CD4-positive, alpha-beta T cell treated with Interleukin-21 for 1 hour (primary cell): ENCODE measurements at places on chromosomes 7 and 10.
A peak's percentile ranks its signal among the peaks of the same experiment; 100 is the strongest.

DNA sequence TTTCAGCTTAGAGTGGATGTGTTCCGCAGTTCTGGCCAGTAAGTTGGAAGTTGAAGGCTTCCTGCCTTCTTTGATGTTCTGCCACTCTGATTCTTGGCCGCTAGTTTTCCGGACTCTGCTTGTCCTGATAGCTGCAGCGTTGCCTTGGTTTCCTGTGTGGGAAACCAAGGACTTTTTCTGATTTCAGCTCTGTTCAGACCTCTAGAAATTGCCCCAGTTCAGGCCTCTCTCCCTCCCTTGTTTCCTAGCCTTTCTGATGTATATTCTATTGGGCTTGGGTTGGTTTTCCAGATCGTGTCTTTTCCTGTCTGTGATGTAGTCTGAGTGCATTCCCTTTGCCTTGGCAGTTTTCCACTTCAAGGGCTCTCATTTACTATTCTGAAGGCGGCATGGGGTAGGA lies 318.7 kb downstream of the BBS9 start:
- no peak for DNase-seq

DNA sequence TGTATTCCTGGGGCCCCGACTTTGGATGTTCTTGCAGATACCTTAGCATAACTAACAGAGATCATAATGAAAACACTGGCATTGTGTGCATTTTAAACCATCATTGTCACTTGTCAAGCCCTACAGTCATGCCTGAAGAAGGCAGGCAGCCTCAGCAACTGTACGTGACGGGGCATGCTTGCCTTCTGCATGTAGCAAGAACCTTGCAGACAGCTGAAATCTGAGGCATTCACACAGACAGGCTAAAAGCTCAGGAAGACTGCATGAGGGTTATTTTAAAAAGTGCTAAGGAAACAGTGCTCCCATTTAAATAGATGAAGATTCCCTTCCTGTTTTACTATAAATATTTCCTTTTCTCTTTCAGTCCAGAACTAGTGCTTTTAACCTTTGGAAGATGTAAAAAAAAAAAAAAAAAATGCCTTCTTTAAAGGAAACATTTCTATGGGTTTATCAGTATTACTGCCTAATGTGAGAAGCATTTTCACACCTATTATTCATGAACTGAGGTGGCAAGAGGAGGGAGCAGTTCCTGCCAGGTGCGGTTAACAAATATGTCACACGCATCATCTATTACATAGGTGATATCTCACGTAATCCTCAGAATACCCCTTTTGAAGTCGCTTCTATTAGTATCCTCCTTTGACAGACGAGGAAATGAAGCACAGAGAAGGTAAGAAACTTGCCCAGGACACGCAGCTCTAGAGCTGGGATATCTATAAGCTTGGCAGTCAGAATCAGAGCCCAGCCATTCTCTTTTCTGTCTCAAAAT lies 88.1 kb downstream of the PRKCQ start:
- peak; percentile 82 for DNase-seq

DNA sequence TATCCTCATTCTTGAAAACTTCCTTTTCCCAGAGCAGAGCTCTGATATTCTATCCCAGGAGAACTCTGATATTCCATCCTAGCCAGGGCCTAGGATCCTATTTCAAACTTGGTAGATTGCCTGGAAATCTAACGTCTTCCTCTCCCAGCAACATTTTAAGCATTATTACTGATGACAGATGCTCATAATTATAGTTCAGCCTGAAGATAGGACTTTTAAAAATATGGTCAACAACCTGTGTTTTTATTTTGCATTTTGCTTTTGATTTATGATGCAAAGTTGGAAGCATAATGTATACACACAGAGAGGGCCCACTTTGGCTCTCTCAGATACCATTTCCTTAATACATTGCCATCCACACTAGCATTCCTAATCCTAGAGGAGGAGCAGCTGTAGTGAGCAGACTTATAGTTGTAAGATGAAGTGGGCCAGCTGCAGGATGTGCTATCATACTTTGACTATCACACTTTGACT lies 457.4 kb upstream of the TPK1 start:
- DNase-seq, result no peak

DNA sequence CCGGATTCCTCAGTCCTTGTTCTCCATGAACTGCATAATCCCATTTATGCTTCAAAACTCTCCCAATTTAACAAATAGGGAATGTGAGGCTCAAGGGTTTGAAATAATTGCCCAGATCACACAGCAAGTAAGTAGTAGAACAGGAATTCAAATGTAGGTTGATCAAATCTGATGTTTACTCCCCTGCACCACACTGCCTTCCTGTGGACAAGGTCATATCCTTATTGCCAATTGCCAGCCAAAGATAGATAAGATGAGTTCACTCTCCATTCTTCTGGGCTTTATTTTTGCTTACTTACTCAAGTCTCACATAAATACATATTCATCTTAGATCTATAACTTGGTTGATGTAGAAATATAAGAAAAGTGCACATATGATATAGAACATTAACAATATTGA lies 435.2 kb upstream of the ETV1 start:
- DNase-seq, result no peak

DNA sequence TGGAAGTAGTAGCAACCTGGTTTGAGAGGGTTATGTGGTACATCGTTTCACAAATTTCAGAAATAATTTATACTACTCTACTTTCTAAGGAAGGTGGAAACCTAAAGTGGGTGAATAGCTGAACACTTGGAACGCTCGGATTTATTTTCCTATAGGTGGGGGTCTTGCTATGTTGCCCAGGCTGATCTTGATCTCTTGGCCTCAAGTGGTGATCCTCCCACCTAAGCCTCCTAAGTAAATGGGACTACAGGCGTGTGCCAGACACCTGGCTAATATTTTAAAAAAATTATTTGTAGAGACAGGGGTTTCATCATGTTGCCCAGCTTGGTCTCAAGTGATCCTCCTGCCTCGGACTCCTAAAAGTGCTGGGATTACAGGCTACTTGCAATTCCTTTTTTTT lies 6.7 kb upstream of the KMT2E start:
- DNase-seq, result no peak

DNA sequence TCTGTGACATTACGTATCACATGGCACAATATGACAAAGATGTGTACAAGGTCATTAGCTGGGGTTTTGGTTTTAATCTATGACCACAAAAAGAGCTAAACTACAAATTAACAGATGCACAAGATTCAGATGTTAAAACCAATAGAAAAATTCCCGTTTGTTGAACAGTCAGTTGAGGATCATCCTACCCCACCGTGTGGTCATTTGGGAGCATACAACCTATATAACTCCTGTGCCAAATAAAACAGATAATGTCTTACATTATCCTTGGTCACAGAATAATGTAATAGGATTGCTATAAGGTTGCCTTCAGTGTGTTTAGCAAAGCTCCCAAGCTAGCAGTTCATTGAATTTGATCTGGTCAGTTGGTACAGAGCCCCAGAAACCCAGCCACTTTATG lies 28.2 kb downstream of the ASNS start:
- DNase-seq, result no peak

DNA sequence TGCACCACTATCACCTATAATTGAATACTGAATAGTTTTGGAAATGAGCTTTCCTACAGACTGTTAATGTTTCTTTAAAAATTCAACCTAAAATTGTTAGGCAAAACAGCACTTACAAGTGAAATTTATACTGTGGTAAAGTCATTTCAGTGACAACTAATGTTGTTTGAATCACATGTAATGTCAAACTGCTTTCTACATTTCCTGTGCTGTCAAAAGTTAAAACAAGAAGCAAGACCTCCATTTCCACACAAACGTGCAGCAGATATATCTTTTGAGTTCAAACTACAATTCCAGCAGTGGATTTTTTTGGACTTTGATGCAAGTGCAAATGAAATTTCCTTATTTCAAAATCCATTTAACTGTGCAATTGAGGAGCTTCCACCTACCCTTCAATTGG lies 199.8 kb downstream of the RNLS start:
- no peak for DNase-seq

- no peak for DNase-seq
These were observed 758 bp downstream of the DPCD start for GRCh38 chr10:101588879-101589278.

- DNase-seq, result no peak
These were observed 30.9 kb upstream of the PLXDC2 start for GRCh38 chr10:19785366-19785765.

DNA sequence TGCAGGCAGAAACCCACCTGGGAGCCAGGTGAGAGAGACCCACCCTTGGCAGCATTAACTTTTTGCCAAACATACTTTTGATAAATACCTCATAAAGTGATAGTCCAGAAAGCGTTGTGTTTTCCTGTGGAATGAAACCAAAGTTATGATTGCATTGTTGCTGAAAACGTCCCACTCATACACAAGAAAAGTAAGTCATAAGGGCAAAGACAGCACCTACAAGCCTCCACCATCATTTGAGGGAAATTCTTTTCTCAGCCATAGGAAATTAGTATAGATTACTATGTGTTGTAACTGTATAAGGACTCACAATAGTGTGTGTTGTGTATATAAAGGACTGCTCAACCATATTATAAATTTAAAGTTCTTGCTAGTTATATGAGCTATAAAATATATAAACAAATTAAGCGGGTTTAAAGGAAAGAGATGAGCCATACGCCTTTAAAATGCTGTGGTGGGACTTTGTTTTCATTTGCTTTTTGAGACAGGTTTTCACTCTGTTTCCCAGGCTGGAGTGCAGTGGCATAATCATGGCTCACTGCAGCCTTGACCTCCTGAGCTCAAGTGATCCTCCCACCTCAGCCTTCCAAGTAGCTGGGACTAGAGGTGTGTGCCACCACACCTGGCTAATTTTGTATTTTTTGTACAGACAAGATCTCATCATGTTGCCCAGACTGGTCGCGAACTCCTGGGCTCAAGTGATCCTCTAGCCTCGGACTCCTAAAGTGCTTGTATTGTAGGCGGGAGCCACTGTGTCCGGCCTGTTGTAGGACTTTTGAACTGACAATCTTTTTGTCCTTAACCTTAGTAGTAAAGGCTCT lies 160.8 kb downstream of the PKD1L1 start:
- DNase-seq, result no peak

DNA sequence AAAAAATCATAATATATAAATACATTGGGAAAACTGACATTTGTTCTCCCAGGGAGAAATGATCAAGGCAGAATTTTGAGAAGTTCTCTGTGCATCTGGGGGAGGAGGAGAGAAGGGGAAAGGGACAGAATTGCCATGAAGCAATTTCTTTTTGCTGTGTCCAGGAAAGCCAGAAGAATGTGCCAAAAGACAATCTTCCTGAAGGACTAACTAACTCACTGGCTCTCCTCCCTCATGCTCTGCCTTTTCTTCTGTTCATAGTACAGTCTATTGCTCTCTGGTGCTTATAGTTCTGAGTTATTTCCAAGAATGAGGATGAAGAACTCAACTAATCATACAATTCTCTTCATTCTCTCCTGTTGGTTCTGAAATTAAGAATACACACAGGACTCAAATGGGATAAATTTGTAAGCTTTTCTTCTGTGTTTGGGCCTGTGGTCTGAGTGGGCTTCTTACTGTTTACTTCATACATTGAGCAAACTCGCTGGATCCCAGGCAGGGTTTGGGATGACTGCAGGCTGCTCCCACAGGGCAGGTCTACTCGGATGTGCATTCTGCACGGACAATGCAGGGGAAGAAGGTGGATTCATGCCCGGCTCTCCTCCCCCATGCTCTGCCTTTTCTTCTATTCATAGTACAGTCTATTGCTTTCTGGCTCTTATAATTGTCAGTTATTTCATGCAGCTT lies 22.2 kb upstream of the FAM171A1 start:
- DNase-seq, result no peak

GRCh38 chr7:98875501-98875900 lies 2.8 kb upstream of the TRRAP start:
- no peak for DNase-seq

- DNase-seq, result no peak
These were observed 84.5 kb upstream of the WNT16 start for GRCh38 chr7:121244120-121244870.

GRCh38 chr10:104614245-104614831 lies 26.8 kb upstream of the SORCS3 start:
- peak; percentile 27 for DNase-seq

GRCh38 chr7:136900005-136900404 lies 31.6 kb downstream of the CHRM2 start:
- DNase-seq, result no peak

DNA sequence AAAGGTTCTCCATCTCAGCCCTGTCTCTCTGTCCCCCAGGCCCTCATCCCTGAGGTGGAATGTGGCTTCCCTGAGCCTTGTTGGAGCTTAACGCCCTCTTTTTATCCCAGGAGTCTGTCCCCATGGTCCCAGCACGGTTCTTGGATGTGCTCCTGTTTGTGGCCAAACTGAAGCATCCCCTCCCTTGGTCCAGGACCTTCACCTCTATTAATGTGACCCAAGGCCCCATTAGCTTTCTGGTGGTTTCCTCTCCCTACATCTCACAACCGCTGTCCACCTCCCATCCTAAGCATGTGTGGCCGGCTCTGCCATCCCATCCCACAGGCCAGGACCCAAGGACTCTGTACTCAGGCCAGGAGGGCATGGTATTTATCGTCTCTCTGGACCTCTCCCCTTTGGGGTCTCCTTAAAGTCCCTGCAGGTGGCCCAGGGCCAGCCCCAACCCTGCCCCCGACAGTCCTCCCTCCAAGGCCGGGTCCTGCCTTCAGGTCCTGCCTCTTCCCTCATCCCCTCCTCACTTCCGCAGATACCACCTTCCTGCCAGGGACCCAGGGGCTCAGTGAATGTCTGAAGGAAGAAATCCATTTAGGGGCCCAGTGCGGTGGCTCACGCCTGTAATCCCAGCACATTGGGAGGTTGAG lies 15.4 kb upstream of the SH2B2 start:
- DNase-seq, result no peak

DNA sequence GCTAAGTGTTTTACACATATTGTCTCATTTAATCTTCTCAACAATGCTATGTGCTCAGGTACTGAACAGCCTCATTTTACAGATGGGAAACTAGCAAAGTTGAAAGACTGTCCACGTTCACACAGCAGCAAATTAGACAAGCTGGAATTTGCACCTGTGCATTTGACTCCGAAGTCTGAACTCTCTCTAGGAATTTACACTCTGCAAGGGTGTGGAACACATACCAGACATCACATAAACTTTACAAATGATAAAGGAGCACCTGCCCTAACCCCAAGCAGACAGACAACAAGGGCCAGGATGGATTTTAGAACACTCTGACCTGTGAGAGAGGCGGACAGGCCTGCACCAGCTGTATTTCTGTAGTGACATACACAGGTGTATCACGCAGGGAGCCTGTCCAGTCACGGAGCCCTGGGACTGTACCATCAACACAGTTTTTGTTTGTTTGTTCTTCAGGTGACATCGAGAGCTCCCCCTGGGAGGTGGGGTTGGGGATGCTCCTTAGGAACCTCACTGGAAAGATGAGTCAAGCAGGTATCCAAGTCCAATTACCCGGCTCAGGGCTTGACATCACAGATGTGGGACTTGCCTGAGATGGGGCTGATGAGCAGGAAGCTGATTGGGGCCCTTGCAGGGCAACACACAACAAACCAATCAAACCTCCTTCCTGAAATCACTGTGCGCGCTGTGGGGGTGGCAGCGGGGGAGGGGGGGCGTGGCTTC lies 31.0 kb downstream of the MKI67 start:
- peak; percentile 60 for DNase-seq

GRCh38 chr10:17119845-17120244 lies 9.8 kb downstream of the CUBN start:
- DNase-seq, result no peak

GRCh38 chr7:135834266-135834665 lies 85.7 kb upstream of the FAM180A start:
- no peak for DNase-seq

- no peak for DNase-seq
These were observed 399.4 kb downstream of the PLXDC2 start for GRCh38 chr10:20215547-20216152.

GRCh38 chr10:79237454-79238157 lies 109.7 kb upstream of the PPIF start:
- no peak for DNase-seq

- no peak for DNase-seq
These were observed 60.5 kb downstream of the SH2D4B start for GRCh38 chr10:80598084-80598798.
